Stimulated activated CD4-positive, alpha-beta T cell treated with anti-CD3 and anti-CD28 coated beads, Interleukin-4, amount 100 ng/mL, for 48 hours (primary cell): ENCODE measurements at places on chromosomes 7 and 10.

- no peak for DNase-seq
Observed at GRCh38 chr10:58282615-58283014, 13.7 kb downstream of the CISD1 start.

DNA sequence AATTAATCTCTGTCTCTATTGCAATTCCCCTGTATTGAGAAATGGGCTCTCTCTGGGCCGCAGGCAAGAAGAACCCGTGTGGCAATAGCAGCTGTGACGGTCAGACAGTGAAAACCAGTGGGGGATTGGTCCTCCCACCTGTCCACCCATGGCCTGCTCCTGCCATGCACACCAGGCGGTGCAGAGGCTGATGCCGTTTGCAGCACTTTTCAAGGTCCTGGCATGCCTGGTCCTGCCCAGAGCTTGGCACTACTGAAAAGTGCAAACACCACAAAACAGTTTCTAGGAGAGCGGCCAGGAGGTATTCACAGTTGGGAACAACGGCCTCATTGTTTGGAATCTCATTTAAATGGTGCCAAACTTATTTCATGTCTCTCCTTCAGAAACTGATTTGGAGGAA is 41.5 kb downstream of the PSPH start:
- no peak for DNase-seq

GRCh38 chr10:10891124-10892082 is 126.3 kb upstream of the CELF2 start:
- DNase-seq = no peak

- no peak for DNase-seq
Observed at GRCh38 chr7:49670991-49671390, 102.4 kb upstream of the VWC2 start.

- no peak for DNase-seq
Observed at GRCh38 chr7:16801111-16801542, 3.7 kb downstream of the AGR2 start.

GRCh38 chr10:48363617-48364355 is 57.3 kb downstream of the MAPK8 start:
- no peak for DNase-seq

DNA sequence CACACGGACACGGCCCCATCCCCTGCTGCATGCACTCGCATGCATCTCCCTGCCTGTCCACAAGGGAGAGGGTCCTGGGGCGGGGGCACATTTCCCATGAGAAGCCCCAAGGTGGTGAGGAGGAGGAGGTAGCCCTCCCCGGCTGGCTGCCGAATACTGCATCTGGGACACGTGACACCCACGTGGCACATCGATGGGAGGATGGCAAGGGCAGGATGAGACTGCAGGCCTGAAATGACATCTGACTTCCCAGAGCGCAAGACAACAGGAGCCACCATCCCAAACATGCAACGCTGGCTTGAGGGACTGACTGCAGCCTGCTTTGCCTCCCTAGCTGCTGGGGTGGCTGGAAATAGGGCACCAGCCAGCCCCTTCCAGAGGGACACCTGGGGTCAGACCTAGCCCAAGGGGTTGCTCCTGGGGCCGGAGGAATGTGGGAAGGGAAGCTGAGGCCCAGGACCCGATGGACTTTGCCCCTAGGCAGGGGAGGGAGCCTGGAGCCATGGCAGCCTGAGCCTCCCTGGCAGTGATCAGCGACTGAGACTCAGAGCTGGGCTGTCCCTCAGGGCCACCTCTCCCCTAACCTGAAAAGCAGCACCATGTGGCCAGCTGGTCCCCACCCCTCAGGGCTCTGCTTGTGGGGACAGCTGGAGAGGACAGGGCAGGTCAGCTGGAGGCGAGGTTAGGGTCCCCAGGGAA is 16.1 kb downstream of the BUD23 start:
- no peak for DNase-seq

DNA sequence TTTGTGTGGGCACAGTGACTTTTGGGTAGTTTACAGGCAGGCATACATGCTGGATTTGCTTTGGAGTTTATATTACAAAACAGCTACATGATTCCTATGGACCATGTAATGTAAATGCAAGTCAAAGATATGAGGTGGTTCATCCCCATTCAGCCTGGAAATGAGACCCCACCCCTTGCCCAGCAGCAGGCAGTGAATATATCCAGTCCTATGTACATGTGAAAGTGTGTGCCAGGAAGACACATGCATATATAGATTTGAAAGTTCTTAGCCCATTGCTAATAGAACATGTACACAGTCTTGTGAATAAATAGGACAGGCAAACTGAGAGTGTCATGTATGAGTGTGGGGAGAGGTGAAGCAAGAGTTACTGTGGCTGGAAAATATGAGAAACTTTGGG is 65.3 kb downstream of the FZD1 start:
- no peak for DNase-seq

- DNase-seq = no peak
Observed at GRCh38 chr7:36214608-36215456, 61.8 kb downstream of the EEPD1 start.

- DNase-seq = no peak
Observed at GRCh38 chr7:40234666-40235065, 99.9 kb downstream of the SUGCT start.

DNA sequence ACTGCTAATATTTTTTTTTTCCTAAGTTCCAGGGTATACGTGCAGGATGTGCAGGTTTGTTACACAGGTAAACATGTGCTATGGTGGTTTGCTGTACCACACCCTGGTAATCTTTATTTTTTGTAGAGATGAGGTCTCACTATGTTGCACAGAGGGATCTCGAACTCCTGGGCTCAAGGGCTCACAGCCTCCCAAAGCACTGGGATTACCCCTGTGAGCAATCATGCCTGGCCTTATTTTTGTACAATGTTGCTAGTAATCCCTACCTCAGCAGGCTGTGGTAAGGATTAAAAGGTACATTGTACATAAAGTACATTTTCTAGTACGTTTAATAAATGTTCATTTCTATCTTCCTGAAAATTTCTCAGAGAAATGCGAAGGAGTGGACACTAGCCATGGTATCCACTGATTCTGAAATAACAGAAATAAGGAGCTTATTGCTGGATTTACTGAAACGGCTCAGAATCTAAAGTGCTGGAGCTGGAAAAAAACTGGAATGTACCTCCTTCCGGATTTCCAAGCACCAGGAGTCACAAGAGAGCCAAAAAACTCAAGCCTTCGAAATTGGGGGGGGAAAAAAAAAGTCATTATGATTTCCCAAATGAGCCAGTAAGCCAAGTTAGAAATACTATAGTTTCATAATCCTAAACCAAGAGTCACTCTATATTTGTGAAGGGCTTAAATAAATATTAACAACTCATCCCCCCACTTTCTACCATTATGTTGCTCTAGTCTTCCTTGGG is 69.6 kb downstream of the NT5C2 start:
- DNase-seq = no peak

DNA sequence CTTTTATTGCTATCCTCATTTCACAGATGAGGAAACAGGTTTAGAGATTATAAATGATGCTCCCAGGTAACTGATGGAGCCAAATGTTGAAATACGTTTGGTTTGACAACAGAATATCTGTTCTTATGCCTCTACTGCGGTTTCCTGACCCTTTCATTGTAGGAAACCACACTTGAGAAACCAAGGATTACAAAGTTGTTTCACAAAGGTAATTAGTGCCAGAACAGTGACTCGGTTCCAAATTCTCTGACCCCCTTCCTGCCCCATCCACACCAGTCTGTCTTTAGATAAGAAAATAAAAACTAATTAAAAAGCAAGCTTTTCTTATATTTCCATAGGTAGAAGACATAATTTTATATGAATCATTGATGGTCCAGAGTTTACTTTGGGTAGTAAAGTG is 393.7 kb upstream of the MBL2 start:
- no peak for DNase-seq

DNA sequence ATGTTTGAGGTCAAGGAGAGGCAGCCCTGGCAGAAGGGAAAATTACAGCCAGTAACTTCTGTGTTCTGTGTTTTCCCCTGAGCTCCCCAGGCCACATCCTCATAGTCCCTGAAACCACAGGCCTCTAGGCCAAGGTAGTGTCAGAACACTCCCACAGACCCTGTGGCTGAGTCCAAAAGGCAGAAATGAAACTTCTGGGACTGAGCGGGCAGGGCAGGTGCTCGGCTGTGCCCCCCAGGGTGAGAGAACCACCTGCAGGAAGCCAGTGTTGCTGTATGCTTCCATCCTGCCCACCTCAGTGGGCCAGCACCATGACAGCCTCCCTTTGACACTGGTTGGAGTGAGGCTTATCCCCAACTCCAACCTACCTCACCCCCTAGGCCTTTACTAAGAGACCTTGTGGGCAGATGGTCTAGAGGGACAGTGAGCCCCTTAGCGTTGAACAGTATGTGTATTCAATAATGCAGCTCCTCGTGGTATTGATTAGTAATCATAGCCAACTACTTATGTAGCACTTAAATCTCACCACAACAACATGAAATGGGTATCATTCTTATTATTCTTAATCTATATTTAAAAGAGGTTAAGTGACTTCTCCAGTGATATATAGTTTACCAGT is 30.3 kb downstream of the PIK3CG start:
- no peak for DNase-seq

- DNase-seq = no peak
Observed at GRCh38 chr10:86349940-86350630, 16.5 kb downstream of the GRID1 start.

DNA sequence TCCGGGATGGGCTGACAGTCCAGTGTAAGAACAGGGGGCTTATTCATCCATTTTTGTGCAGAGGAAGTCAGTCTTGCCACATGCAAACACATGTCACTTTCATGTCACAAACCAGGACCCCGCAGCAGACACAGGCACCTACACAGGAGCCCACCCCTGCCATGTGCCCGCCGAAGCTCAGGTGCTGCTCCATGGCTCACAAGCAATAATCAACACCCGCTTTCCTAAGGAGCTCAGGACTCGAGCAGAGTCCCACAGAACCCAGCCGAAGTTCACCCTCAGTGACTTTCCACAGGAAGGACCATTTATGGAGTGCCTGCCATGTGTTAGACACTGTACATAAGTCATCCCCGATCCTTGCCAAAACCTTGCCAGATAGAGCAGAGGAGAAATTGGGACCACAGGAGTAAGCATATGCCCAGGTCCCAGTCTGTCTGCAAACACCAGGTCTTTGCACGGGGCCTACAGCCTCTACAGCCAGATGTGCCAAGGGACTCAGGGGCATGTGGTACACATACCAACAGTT is 99.4 kb downstream of the EBF3 start:
- DNase-seq = no peak

GRCh38 chr10:118595598-118596425 is at the start of gene PRLHR:
Gene PRLHR (minus strand): TSS chr10:118595648. CDS start chr10:118595244, 404 bp downstream.
- DNase-seq = no peak

DNA sequence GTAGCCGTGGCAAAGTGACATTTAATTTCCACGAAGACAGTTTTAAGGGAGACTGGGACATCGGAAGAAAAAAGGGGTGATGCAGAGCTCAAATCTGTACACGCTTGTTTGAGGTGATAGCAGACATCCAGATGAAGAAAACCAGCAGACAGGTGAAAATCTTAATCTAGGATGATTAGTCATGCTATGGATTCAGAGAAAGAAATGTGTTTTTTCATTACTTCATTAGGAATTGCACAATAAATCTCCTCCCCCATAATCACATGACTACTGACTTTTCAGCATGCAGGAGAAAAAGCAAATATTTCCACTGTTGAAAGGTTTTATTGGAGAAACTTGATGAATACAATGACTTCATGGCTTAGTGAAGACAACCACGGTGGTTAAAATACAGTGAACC is 2.5 kb downstream of the NUDT5 start:
- DNase-seq = no peak

DNA sequence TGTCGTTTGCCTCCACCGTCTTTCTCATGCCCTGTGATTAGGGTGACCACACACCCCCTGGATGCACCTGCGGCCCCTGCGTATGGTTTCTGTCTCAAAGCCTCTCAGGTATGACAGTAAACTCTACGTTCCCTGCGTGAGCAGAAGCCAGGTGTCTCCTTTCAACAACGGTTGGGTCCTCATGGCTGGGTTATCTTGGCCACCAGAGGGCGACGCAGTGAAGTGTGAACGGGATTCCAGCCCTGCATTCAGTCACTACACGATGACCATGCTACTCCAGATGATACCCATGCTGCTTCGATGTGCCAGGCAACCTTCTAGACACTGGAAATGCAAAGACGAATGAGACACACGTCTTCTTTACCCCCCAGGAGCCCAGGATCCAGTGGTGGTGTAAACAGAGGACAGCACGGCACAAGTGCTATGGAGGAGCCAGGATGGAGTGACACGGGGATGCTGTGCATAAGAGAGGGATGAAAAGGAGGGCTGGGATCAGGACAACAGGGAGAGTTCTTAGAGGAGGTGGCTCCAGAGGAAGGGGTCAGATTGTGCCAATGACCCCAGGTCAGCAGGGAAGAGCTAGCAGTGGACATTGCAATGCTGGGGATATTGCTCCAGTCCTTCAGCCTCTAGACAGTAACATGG is 228.1 kb upstream of the PFKP start:
- peak; percentile 44 for DNase-seq

GRCh38 chr10:90614631-90615030 is 243.2 kb downstream of the HTR7 start:
- DNase-seq = no peak

- DNase-seq = no peak
Observed at GRCh38 chr10:129505500-129506075, 38.5 kb downstream of the MGMT start.

GRCh38 chr7:99672573-99672972 is 7.2 kb downstream of the CYP3A5 start:
- DNase-seq = no peak

DNA sequence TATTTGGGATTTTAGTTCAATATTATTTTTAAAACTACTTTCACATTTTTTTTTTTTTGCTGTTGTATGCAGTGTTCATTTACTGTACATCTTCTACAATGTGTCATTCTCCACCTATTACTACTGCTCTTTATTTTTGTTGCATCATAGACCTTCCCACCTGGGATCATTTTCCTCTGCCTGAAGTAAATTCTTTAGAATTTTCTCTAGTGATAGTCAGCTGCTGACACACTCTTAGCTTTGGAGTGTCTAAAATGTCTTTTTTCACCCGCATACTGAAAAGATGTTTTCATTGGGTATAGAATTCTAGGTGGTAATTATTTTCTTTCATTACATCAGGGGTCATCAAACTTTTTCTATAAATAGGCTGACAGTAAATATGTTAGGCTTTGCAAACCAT is 30.5 kb downstream of the CFAP43 start:
- no peak for DNase-seq
